LoVo (cell line): ENCODE measurements at places on chromosomes 7 and 10.

DNA sequence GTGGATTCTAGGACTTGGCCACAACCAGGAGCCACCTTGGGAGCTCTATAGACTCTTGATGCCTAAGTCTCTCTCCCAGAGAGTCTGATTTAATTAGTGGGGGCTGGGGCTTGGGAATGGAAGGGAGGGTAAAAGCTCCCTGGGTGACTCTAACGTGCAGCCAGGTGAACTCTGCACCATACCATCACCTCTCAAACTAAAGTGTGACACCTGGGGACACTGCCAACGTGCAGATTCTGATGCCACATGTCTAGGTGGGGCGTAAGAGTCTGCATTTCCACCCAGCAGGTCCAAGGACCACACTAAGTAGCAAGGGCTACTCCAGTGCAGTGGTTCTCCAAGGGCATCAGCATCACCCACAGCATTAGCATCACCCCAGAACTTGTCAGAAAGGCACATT lies 28.3 kb downstream of the LRRC20 start:
- no peak for DNase-seq

GRCh38 chr7:2631946-2632732 lies at the start of gene TTYH3:
Gene TTYH3 (plus strand): TSS chr7:2631986. CDS start chr7:2632156, 170 bp downstream.
- DNase-seq, result no peak

DNA sequence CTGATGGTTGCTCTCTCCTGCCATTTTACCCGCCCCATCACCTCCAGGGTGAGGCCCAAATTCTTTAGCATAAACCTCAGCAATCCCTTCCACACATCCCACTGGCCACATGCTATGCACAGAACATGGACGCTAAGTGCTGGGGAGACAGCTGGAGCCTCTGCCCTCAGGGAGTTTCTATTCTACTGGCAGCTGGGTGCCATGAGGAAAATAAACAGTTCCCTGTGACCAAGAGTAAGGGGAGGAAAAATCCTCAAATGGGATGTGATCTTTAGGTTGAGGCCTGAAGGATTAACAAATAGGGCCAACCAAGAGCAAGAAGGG lies 1.2 kb downstream of the PARP12 start:
- DNase-seq, result no peak

DNA sequence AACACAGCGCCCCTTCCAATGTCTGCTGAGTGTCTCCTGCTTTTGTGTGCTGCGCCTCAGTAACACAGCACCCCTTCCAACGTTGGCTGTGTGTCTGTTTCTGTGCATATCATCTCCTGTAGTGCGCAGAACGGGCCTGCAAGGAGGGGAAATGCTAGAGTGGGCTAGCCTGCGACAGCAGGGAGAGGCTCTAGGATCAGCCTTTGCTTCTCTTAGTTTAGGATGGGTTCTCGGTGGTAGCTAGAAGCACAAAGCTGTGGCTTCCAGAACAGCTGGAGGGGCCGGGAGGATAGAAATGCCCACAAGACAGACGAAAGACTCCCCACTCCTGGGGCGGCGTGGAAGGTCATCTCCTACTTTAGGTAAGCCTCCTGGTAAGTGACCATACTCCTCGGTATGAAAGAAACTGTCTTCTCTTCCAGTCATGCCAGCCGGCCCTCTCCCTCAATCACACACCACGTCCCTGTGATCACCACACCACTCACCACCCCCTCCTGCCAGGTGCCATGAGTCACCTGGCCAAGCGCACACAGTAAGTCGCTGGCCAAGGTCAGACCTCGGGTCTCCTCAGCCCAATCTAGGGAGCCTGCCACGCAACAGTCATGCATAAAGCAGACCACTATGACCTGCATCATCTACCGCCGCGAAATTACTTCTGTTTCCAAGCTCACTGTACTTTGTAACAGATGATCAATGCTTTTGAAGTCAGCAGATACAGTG lies 4.8 kb downstream of the PITRM1 start:
- DNase-seq, result no peak

- no peak for DNase-seq
Observed at GRCh38 chr7:106281127-106281526, 3.7 kb downstream of the NAMPT start.

DNA sequence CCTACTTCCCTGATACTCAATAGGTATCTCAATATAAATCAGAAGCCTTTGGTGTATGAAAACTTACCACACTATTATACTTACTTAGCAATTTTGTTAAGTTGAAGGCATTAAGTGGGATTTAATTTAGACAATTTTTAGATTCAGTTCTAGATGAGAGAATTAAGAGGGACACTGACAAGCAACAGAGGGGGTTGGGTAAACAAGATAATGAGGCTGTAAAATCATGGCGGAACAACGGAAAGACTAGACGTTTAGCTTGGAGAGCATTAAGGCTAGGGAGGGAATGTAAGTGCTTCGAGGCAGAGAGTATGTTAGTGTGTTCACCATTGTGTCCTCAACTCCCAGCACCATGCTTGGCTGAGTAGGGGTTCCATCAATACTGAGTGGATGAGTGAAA lies 71.3 kb downstream of the DENND11 start:
- DNase-seq, result no peak

DNA sequence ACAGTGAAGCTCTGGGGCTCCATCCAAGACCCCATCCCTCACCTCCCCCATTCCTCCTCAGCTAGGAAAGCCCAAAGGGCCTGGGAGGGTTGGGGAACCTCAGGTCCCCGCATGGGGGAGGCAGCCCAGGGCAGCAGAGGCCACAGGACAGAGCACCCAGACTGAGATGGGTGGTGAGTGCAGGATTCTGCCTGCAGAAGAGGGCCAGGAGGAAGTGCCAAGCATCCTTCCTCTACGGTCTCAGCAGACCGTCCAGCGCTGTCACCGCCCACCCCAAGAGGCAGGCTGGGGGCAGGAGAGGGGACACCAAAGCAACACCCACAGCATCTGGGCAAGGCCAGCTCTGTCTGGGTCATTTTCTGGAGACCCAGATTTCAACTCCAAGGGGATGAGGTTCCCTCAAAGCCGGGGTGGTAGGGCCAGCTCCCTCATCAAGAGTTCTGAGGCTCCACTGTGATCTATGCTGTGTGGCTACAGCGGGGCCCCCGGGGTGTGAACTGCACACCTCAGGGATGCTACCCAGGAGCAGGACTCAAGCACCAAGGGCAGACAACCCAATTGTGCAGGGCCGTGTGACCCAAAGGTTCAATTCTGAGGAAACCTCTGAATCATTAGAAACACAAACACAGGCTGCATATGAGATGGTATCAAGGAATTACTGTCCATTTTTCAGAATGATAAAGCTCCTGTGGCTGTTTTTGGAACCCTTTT lies 46.8 kb downstream of the CAMK2B start:
- DNase-seq, result no peak

DNA sequence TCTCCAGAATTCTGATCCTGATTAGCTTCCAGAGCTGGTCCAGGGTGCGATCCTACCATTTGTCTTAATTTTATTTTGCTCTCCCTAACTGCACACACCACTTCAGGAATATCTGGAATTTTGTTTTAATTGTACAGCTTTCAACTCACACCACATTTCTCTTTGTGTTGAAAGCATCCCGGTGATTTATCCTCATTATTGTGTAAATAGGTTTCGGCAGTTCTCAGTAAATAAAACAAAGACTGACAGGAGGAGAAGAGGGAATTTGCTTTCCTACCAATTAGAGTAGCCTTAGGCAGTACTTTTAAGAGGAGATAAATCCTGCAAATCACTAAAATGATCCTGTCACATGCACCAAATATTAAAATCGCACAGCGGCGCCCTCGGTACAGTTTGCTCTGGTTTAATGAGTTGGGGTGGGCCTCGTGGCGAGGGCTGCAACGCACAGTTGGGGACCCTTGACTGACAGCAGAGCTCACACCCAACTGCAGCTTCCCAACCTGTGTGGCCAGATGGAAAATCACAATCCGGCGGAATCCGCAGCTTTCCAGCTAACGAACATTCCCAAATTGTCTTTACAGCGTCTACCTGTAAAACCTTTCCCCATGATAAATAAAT lies 62.6 kb downstream of the EBF3 start:
- no peak for DNase-seq

GRCh38 chr10:102524746-102525145 lies 21.0 kb downstream of the SUFU start:
- DNase-seq, result no peak

DNA sequence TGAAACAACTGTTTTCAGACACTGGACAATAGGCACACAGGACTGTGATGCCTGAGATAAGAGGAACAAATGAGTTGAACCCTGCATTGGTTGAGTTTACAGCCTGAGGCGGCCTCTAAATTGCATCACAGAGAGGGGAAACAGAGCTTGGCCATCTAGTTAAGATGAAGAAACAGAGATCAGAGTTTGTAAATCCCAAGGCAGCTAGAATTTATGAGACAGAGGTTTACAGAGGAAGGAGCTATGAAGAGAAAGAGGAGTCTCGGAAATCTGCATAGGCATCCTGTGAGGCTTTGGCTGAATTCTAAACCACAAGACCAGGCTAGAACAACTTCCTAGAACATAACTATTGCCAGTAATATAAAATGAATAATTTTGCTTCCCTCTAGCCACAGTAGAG lies 41.0 kb upstream of the OIT3 start:
- DNase-seq, result no peak

DNA sequence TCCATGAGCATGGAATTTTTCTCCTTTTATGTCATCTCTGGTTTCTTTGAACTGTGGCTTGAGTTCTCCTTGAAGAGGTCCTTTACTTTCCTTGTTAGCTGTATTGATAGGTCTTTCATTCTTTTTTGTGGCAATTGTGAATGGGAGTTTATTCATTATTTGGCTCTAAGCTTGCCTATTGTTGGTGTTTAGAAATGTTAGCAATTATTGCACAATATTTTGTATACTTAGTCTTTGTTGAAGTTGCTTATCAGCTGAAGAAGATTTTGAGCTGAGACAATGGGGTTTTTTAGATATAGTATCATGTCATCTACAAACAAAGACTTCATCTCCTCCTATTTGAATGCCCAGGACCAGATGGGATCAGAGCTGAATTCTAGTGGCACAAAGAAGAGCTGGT lies 1143.8 kb downstream of the XPNPEP1 start:
- DNase-seq, result no peak

DNA sequence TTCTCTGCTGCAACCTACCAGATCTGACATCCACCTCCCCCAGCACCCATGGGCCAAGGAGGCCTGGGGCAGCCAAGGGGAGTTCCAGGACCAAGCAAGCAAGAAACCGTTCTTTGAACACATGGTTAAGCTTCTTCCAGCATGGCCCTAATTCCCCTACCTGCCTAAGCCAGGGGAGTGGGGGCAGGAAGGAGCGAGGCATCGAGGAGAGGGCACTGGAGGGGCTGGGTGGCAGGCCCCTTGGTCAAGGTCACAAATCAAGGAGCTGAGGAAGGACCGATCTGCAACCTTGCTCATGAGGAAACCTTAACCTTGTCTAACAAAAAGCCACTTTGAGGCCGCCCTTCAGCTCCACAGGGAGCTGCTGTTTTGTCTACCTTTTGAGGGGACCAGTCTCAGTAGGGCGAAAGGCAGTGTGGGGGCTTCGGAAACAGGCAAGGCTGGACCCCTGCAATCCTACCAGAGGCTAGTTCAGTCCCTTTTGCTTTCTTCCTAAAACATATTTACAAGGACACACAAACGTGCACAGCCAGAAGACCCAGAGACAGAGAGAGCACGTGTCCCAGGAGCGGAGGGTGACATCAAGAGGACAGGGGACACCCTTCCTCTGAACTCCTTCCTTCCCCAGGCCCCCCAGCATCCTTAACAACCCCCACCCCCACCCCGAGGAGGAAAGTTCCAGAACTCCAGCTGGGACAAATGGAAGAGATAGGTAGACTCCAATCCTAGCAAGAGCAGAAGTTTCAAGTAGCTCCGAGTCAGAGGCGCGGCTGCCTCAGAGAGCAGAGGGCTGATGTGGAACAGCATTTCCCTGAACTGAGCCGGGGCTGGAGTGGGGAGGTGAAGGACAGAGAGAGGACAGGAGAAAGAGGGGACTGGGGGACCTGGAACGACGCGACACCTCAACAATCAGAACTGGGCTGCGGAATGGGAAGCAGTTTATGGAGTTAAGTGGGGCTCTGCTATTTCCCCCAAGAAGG lies 28.2 kb downstream of the SPOCK2 start:
- DNase-seq, result no peak

DNA sequence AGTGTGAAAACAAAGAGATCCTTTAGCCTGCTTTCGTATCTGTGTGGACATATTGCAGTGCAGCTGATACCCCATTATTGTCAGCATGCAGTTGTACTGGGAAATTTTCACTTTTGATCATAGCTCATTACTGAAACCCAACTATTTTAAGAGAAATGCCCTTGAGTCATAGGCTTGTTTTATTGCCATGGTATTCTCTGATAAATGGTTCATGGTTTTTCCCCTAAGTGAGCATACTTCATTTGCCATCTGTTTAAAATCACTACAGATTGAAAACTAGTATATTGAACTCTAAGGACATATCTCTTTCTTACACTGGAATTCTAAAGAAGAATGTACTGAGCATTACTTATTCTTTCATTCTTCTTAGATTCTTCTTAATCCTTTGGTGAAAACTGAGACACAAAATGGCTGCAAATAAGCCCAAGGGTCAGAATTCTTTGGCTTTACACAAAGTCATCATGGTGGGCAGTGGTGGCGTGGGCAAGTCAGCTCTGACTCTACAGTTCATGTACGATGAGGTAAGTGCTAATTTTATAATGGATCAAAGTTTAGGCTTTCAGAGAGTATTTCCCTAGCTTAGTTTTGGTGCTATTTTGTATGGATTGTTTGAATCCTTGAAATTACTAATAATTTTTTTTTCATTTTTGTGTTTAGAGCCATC lies 63.0 kb downstream of the RALA start:
- no peak for DNase-seq

GRCh38 chr10:113476191-113476590 lies 76.7 kb upstream of the HABP2 start:
- DNase-seq, result no peak
